ENCODE measurements at places on chromosomes 2 and 18. TPM values are rescaled to one million over a fixed set of nuclear protein-coding genes. Genes with fewer than 3 reads are reported as not detected.

ALK gene
- 0.70 TPM for total RNA-seq

DNA sequence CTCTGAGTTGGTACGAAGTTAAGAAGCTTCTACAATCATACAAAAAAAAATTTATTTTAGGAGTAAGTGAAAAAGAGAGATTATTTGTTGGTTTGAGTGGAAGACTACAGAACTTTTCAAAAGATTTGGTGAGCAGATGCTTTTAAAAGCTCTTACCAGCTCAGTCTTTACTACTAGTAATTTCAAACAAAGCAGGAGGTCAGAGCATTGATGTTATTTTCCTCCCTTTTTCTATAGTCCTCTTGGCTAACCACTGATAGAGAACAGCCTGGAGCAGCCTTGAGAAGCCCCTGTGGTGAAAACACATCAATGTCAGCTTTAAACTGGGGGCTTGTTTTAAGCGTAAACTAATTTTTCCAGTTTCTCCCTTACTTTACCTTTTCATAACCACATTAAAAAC, 559.3 kb upstream of the CDH2 start:
- no peak overlapping the region for H3K4me3 ChIP-seq
- no peak for DNase-seq
- H3K4me1 ChIP-seq, result no peaks in the 10 kb centered on the region
- no peak overlapping the region for H3K27ac ChIP-seq
- H3K36me3 ChIP-seq, result no peaks in the 10 kb centered on the region

- H3K27me3 ChIP-seq, result no peaks in the 10 kb centered on the region
- H3K4me1 ChIP-seq, result no peaks in the 10 kb centered on the region
- H3K4me3 ChIP-seq, result no peak overlapping the region
- no peak overlapping the region for H3K27ac ChIP-seq
Measured at GRCh38 chr2:234032279-234032856, 18.1 kb upstream of the SPP2 start.

DNA sequence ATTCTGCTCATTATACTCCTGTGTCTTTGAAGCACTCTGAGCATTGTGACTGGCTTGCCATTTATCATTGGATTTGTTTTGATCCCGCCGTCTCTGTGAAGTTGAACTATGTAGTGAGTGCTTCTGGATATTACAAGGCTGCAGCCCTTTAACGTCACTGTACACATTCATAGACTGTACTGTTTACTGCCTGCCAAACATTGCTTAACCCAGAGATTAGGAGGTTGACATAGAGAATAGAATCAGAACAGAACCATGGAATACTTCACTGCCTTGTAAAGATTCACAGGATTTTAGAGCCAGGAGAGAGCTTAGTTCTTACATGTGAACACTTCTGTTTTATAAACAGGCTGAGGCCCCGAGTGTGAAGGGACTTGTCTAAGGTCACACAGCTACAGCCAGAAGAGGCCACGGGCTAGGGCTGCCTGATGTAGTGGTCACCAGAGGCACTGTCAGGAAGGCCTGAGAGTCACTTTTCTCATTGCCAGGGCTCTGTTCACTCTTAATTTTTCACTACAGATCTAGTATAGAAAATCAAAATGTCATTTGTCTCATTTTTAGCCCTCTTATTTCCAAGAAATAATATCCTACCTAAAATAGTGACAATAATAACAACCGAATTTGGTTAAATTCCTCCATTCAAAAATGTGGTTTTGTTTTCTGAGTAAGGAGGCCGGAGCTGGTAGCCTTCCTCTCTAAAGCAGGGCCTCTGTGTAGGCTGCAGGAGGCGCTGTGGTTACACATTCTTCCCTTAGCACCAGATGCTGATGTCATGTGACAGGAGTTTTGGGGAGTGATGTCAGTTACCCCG, 87.9 kb downstream of the UGGT1 start:
- no peaks in the 10 kb centered on the region for H3K4me1 ChIP-seq
- H3K4me3 ChIP-seq, result no peak overlapping the region
- H3K36me3 ChIP-seq, result peaks cover 100% of the 10 kb centered on the region
- DNase-seq, result no peak
- H3K27me3 ChIP-seq, result no peaks in the 10 kb centered on the region
- H3K27ac ChIP-seq, result no peak overlapping the region
